Naive thymus-derived CD4-positive, alpha-beta T cell (primary cell): ENCODE measurements at places on chromosomes 5 and 9.

GRCh38 chr9:134391319-134392231 is 65.3 kb downstream of the RXRA start:
- H3K27me3 ChIP-seq: no peaks in the 10 kb centered on the region
- H3K4me3 ChIP-seq: peak overlapping the region; percentile 40
- peaks cover 51% of the 10 kb centered on the region for H3K4me1 ChIP-seq
- DNase-seq: peak; percentile 45
- peak overlapping the region; percentile 79 for H3K27ac ChIP-seq

DNA sequence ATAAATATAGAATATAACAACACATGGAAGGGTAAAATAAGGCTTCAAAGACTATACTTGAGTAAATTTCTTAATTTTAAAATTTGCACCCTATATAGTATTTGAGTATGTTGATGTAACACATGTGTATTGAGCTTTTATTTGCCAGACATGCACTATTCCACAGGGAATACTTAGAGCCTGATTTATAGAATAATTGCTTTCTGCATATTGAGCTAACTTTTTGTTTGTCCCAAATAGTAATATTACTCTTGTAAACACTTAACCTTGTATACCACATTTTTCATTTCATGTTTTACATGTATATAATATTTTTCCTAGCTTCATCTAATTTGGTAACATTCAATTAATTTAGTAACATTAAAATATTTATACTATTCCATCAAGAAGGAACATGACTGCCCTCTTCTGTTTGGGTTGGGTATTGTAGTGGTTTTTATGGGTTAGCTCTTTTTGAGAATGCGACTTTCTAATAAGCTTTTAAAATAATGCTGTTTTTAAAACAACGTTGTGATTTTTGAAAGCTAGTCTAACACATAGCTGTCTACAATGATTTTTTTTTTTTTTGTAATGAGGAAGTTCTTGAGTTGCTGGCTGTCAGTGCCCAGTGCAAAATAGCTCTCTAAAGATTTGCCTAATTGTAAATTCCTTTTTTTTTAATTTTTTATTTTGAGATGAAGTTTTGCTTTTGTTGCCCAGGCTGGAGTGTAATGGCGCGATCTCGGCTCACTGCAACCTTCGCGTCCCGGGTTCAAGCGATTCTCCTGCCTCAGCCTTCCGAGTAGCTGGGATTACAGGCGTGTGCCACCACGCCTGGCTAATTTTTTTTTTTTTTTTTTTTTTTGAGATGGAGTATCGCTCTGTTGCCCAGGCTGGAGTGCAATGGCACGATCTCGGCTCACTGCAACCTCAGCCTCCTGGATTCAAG is 4.8 kb downstream of the SUB1 start:
- no peak for DNase-seq
- H3K36me3 ChIP-seq: peaks cover 48% of the 10 kb centered on the region
- H3K27me3 ChIP-seq: no peaks in the 10 kb centered on the region
- H3K4me3 ChIP-seq: no peak overlapping the region

GRCh38 chr9:111399772-111400563 is 69.9 kb upstream of the OR2K2 start:
- no peak overlapping the region for H3K27ac ChIP-seq
- H3K4me3 ChIP-seq: no peak overlapping the region
- H3K36me3 ChIP-seq: peaks cover 57% of the 10 kb centered on the region

DNA sequence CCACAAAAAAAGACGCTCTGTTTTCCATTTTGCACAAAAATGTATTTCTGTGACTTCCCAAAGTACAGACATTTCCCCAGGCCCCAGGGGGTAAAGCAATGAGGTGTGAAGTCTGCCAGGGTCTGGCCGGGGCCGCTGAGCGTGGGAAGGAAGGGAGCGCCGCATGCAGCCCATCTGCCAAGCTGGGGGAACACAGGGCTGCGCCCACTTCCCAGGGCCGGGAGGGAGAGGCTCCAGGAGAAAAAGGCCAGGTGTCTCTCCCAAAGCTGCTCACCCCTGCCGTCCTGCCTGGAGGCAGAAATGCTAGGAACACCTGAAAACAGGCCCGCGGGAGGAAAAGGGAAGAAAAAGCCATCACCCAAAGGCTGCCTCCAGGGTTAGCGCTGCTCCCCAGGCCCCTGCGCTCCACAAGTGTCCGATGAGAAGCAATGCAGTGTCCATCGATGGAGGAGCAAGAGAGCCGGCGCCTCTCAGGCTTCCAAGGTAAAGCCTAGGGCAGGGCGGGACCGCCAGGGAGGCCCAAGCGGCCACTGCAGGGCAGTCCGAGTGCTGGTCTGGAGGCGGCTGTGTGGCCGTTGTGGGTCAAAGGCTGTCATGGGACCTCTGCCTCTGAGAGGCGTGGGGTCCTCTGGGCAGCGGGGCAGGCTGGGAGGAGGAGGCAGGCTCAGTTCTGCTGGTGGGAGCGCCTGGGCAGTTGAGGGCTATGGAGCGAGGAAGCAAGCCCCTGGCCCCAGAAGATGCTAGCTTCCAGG is 6.0 kb upstream of the ZDHHC12 start:
- peaks cover 13% of the 10 kb centered on the region for H3K4me1 ChIP-seq
- no peaks in the 10 kb centered on the region for H3K27me3 ChIP-seq
- peaks cover 42% of the 10 kb centered on the region for H3K36me3 ChIP-seq
- no peak overlapping the region for H3K27ac ChIP-seq
- DNase-seq: no peak
- H3K4me3 ChIP-seq: no peak overlapping the region

- DNase-seq: no peak
- H3K4me3 ChIP-seq: no peak overlapping the region
- H3K27ac ChIP-seq: no peak overlapping the region
- H3K4me1 ChIP-seq: no peaks in the 10 kb centered on the region
- no peaks in the 10 kb centered on the region for H3K36me3 ChIP-seq
These were observed 50.0 kb upstream of the ORM1 start for GRCh38 chr9:114272739-114273431.

DNA sequence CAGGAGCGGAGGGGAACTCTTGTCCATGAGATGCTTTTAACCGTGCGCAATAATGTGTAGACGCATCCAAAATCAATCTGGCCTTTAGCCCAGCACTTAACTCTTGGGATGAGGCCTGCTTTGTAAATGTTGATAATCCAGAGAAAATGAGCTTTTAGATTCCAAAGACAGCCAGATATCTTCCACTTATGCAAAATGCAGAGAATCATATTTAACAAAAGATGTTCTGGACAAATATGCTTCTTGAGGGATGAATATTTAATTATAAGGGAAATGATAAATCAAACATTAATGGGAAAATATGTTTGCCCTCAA is 5.6 kb downstream of the S1PR3 start:
- no peak overlapping the region for H3K4me3 ChIP-seq
- peaks cover 14% of the 10 kb centered on the region for H3K27me3 ChIP-seq
- H3K4me1 ChIP-seq: no peaks in the 10 kb centered on the region
- H3K27ac ChIP-seq: no peak overlapping the region
- DNase-seq: no peak
- H3K36me3 ChIP-seq: no peaks in the 10 kb centered on the region

DNA sequence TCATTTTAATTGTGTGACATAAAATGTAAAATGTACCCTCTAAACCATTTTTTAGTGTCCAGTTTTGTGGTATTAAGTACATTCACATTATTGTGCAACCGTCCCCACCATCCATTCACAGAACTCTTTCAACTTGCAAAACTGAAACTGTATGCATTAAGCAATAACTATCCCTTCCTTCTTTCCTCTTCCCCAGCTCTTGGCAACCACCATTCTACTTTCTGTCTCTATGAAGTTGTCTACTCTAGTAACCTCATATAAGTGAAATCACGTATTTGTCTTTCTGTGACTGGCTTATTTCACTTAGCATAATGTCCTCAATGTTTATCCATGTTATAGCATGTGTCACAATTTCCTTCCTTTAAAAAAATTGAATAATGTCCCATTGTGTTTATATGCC is 142.4 kb downstream of the C9orf152 start:
- no peaks in the 10 kb centered on the region for H3K4me1 ChIP-seq
- no peak for DNase-seq
- H3K36me3 ChIP-seq: no peaks in the 10 kb centered on the region
